8988T (cell line): ENCODE measurements at places on chromosomes 16 and 17.
A peak's percentile ranks its signal among the peaks of the same experiment; 100 is the strongest.

GRCh38 chr17:83145831-83146230, 66.4 kb downstream of the METRNL start:
- no peak for DNase-seq

- DNase-seq: no peak
These were observed 30.5 kb upstream of the LGALS9 start for GRCh38 chr17:27600471-27600870.

- DNase-seq: no peak
These were observed 4.3 kb upstream of the EZH1 start for GRCh38 chr17:42748908-42749798.

GRCh38 chr16:53415504-53415903, 18.8 kb upstream of the RBL2 start:
- no peak for DNase-seq

GRCh38 chr16:65249768-65250167, 127.9 kb upstream of the CDH11 start:
- no peak for DNase-seq

- DNase-seq: no peak
These were observed 8.2 kb downstream of the ZNF689 start for GRCh38 chr16:30601966-30602365.

GRCh38 chr17:12734926-12735325, 54.4 kb upstream of the ARHGAP44 start:
- no peak for DNase-seq

DNA sequence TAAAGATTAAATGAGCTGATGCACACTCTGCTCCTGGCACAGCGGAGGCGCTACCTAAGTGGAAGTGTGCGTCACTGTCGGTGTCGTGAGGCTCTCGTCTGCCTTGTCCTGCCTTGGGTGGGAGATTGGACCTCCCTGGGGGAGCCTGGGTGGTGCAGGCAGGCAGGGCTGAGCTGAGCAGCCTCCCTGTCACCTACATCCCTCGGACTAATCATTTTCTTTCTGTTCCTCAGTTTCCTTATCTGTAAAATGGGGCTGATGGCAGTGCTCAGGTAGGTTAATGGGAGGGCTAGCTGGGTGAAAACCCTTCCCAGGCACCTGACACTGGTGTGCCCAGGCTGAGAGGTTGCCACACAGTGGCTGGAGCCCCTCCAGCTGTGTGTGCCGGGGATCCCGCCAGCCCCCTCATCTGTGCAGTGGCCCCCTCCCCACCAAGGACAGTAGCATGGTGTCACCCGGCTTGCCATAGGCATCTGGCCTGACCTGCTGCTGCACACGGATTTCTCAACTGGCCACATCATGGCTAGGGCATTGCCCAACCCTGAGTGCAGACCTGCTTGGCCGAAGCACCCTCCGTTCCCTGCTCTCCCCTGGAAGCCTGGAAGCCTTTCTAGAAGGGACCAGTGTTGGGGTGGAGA, 4.3 kb downstream of the ADCY7 start:
- no peak for DNase-seq

DNA sequence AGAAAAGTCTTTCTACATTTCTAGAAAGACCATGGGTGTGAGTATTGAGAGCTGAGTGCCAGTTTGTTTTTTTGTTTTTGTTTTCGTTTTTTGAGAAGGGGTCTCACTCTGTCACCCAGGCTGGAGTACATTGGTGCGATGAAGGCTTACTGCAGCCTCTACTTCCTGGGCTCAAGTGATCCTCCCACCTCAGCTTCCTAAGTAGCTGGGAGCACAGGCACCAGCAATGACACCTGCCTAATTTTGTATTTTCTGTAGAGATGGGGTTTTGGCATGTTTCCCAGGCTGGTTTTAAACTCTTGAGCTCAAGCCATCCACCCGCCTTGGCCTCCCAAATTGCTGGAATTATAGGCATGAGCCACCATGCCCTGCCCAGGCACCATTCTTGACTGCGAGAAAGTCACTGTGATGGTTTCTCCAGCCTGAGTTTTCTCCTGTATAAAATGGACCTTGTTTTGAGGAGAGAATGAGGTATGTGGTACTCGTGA, 673.8 kb downstream of the MAF start:
- no peak for DNase-seq

GRCh38 chr17:42061646-42062487, 11.5 kb upstream of the C17orf113 start:
- DNase-seq: no peak

- no peak for DNase-seq
These were observed 30.7 kb upstream of the SLC5A11 start for GRCh38 chr16:24815021-24815420.

DNA sequence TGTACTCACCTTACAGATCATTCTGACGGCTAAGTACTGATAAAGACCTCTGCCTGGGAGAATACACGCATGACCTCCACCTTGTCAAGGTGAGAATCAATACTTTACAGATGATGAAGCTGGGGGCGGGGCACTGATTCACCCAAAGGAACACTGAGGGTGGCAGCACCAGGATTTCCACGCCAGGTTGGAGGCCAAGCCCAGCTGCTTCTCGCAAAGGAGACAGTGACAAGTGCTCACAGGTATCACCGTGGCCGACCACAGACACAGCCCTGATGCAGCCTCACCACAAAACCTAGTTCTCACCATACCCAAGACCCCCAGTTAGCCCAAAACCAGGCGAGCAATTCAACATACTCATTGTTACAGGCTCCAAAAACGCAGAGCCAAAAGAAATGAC, 434.2 kb downstream of the SOX9 start:
- DNase-seq: no peak

GRCh38 chr17:55334285-55334684, 69.5 kb downstream of the HLF start:
- no peak for DNase-seq

GRCh38 chr16:1839554-1839953, 12.5 kb downstream of the FAHD1 start:
- no peak for DNase-seq

- peak; percentile 90 for DNase-seq
These were observed 5.5 kb downstream of the GAS2L2 start for GRCh38 chr17:35747540-35748017.

DNA sequence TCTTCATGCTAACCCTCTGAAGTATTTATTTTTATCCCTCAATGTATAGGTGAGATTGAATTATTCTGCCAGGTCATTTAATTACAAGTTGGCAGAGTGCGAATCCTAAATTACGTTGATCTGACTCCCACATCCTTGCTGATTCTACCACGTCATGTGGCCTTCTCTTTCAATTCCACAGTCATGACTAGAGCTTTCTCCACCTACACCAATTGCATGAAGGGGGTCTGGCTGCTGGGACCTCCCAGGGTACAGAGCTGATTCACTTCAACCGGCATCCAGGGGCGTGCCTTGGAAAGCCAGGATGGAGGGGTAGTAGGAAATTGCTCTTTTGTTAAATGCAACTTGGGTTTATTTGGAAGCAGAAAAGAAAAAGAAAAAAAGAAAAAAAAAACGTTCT, 41.1 kb upstream of the CDH13 start:
- DNase-seq: no peak

DNA sequence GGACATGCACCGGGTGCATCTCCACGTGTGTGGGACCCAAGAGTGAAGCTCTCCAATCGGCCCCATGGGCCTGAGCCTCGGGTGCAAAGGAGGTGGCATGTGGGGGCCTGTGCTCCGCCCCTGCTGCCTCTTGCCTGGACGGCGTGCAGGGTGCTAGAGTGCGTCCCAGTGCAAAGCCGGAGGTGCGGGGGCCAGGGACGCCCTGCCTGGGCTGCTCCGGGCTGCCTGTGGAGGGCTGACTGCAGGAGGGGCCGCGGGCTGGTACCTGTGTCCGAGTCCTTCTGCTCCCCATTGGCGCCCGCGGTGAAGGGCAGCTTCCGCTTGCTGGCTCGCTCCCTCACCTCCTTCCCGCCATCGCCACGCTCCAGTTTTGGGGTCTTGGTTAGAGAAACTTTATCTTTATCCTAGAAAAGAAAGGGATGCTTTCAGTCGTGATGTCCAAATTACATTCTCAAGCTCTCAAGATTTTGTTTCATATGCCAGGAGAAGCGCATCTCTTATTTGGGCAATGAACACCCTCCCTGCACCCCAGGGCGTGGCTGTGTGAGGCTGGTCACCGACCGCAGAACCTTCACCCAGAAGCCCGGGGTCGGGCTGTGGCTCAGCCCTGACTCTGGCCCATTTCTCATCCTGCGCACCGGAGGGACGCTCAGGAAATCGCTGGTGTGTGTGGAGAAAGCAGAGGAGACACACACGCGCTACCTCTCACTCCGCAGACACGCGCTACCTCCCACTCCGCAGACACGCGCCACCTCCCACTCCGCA, 87.6 kb downstream of the ZNF778 start:
- DNase-seq: no peak

- DNase-seq: no peak
These were observed 69.4 kb upstream of the CA10 start for GRCh38 chr17:52227926-52228325.

DNA sequence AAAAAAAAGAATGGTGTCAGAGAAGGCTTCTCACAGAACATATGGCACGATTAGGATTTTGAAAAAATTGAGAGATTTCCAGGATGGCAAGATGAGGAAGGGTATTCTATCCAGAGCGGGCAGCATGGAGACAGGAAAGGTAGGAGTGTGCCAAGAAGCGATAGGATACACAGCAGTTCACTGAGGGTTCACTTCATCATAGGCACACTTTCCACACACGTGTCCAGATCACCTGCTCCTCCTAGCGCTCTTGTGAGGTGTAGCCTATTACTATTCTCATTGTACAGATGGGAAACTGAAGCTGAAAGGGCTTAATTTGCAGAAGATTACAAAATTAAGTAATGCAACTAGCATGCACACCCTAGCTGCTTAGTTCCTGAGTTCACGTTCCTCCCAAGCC, 6.2 kb upstream of the ELAC2 start:
- no peak for DNase-seq

DNA sequence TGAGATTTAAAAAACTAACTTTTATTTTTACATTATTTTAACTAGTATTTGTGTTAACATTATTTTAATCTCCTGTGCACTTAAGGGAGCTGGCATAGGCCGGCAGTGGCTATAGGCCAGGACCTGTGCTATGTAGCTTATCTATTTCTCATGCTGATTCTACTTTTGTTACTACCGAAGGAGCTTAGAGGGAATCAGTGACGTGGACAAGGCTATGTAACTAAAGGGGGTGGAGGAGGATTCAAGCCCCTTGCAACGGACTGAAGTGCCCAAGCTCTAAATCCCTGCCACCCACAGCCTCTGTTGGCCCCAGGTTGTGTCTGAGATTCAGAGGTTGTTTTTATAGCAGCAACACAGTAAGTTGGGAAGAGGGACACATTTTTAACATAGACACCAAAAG, 356.4 kb downstream of the WWOX start:
- DNase-seq: no peak

DNA sequence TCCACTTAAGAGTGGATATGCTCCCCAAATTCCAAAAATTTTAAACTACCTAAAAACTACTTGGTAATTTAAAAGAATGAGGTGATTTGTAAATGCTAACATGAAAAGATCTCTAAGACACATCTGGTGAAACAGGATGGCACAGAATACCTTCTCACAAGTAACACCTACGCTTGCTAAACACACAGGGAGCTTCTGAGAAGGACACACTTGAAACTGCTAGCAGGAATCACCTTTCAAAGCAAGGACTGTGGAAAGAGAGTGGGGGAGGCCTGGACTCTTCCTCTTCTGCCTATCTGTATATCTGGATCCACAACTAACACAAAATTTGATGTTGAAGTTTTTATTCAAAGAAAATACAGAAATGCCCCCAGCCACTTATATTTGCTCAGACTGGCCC, 52.4 kb downstream of the CYTH1 start:
- no peak for DNase-seq

GRCh38 chr17:82416771-82417170, 1.4 kb upstream of the HEXD start:
- no peak for DNase-seq
